ENCODE measurements at places on chromosomes 16 and 17. TPM values are rescaled to one million over a fixed set of nuclear protein-coding genes. Genes with fewer than 3 reads are reported as not detected.

The SULT1A4 gene
- 18.9 TPM for polyA plus RNA-seq

The RABEP2 gene
- polyA plus RNA-seq = 16.2 TPM

The ABCA8 gene
- polyA plus RNA-seq = 1.9 TPM

The TMEM208 gene
- polyA plus RNA-seq = 46.1 TPM

The KRT33A gene
- not detected for polyA plus RNA-seq

The NLRC3 gene
- polyA plus RNA-seq = 2.6 TPM

The PPP1R27 gene
- polyA plus RNA-seq = 0.46 TPM

The MMP15 gene
- 19.9 TPM for polyA plus RNA-seq

The DYNLRB2 gene
- 10.8 TPM for polyA plus RNA-seq

The GSG1L gene
- 0.92 TPM for polyA plus RNA-seq

The METTL9 gene
- polyA plus RNA-seq = 269 TPM

The NLRP1 gene
- 73.0 TPM for polyA plus RNA-seq

The MYH11 gene
- polyA plus RNA-seq = 9.9 TPM

The EPX gene
- 1.1 TPM for polyA plus RNA-seq

The LRRC46 gene
- polyA plus RNA-seq = 1.7 TPM

The CFAP119 gene
- 7.8 TPM for polyA plus RNA-seq

The GRAPL gene
- 7.5 TPM for polyA plus RNA-seq

The TMEM238L gene
- 4.4 TPM for polyA plus RNA-seq

The SHISA9 gene
- 3.6 TPM for polyA plus RNA-seq

The CDRT4 gene
- polyA plus RNA-seq = 10.4 TPM

The NPIPA2 gene
- not detected for polyA plus RNA-seq

Measured in left renal cortex interstitium (tissue), 4 donors.